ENCODE measurements at places on chromosomes 1 and 21.

DNA sequence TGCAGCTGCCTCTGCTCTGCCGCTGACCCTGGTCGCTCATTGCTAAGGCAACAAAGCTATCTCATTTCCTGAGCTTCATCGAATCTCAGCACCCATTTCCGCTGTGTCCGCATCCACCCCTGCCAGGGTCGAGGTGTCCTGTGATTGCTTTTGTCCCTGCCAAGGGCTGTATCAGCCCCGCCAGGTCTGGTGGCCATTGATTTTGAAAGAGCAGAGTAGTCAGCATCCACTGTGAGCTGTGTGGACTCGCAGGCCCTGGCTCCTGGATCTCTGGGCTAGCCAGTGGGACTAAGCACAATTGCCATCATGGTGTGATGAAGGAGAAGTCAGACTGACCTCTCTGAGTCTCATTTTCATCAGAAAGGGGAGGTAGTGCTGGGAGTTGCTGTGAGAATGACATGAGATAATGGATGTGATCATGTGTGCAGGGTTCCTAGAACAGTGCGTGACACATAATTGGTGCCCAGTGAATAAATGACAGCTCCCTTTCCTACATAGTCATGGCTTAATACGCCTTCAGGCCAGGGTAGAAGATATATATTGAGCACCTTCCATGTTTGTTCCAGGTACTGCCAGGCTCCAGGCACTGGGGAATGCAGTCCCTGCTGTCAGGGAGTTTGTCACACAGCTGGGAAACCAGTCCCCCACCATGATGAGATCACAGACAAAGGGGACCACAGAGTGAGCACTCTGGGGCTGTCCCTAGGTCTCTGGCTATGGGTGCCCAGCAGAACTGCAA, 32.1 kb downstream of the NAV1 start:
- no peak for DNase-seq

DNA sequence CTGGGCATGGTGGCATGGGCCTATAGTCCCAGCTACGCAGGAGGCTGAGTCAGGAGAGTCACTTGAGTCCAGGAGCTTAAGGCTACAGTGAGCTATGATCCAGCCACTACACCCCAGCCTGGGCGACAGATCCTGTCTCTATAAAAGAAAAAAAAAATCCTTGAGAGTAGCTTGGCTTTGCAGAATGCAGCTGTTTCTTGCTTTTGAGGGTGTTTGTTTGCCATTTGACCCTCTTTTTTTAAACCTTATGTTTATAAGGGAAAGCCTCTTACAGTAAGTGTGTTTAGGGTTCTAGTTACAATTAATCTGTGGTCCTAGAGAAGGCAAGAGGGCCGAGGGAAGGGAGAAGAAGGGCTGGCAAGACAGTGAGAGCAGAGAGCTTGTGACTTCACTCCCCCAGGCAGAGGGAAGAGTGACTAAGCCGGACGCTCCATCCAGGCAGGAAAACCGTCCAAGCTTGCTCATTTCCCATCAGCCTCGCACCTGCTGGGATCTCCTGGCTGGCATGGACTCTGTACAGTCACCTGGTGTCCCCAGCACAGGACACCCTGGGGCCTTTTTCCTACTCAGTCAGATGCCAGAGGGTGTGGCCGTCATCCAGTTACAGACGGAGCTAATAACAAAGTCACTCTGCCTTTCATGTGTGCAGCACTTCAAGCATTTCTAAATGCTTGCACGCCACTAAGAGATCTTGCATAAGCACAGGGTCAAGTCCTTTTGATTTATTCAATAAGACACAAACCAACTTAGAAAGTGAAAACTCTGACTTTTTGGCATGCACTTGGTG, 55.5 kb upstream of the PSEN2 start:
- DNase-seq, result no peak

DNA sequence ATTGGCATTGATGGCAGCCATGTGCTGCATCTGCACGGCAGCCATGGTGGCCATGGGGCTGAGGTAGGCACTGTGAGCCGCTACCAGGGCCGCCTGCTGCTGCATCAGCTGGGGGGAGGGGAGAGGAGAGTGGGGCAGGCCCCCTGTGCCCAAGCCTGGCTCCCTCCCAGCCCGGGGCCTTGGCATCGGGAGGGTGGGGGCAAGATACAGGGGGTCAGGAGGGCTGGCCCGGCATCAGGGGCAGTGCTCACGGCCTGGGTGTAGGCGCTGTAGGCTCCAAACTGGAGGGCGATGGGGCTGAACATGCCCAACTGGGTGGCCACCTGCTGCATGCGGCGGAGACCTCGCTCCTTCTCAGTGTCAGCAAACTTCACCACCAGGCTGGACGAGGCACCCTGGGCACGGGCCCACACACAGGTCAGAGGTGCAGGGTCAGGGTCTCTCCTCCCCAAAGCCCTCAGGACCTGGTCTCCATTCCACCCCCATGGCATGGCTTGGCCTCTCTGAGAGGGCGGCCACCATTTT, 9.0 kb downstream of the CELF3 start:
- DNase-seq, result no peak

DNA sequence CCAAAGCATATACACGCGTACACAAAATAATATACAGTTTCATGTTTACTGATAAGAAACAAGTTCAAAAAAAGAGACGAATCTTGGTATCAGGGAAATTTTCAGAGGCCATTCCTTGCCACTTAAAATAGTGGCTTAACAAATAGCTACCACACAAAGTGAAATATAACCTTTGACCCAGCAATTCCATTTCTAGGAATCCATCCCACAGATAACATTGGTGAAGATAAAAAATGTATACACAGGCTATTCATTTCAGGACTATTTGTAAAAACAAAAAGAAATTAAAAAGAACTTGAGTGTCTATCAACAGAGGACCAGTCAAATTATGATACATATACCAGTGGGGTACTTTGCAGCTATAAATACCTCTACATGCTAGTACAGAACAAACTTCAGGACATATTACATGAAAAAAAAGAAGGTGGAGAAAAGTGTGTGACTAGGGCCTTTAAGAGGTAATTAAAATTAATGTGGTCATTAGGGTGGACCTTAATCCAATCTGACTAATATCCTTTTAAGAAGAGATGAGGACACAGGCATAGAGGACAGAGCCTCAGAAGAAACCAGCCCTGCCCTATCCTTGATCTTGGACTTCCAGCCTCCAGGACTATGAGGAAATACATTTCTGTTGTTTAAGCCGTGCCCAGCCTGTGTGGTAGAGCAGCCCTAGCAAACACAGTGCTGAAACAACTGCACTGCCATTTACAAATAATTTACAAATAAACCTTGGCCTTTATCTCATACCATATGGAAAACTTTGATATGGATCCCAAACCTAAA, 7.8 kb downstream of the UBE2G2 start:
- DNase-seq, result no peak

GRCh38 chr1:200850554-200850953, 22.2 kb upstream of the GPR25 start:
- no peak for DNase-seq

DNA sequence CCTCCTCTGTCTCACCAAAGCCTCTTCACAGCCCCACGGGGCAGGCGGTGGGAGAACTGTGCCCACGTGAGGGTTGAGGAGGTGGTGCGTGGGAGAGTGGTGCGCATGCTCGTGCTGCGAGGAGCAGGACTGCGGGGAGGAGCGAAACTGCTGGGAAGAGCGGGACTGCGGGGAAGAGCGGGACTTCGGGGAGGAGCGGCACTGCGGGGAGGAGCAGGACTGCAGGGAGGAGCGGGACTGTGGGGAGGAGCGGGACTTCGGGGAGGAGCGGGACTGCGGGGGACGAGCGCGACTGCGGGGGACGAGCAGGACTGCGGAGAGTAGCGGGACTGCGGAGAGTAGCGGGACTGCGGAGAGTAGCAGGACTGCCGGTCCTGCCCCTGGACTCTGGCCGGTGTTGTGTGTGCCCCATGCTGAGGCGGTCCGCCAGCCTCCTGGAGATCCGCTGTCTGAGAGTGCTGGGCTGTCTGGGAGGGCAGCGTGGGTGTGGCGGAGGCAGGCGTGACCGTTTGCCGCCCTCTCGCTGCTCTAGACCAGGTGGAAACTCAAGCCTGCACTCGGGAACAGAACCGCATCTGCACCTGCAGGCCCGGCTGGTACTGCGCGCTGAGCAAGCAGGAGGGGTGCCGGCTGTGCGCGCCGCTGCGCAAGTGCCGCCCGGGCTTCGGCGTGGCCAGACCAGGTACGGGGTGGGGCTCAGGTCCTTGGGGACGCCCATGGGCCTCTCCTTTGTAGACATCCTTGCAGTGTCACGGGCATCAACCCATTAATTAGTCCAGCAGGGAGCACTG, 24.6 kb downstream of the TNFRSF1B start:
- no peak for DNase-seq

GRCh38 chr1:52002038-52002917, 11.8 kb upstream of the RAB3B start:
- DNase-seq, result no peak

- no peak for DNase-seq
Observed at GRCh38 chr1:24155011-24155782, 12.3 kb upstream of the IL22RA1 start.

DNA sequence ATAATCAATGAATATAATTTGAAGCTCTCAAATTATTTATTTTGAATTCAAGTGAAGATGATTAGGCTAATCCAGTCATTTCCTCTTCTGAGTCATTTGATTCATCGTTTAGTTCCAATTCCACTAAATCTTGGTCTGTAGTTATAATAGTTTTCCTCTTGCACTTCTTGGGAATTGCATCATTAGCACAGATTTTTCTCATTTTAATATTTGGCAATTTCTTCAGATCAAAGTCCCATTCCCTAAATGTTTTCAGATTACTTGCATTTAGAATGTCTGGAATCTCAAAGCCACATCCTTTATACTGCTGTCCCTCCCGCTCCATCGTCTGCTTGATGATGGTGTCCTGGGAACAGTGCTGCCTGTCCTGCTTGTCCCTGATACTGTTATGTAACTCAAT, 43.5 kb downstream of the MAST2 start:
- no peak for DNase-seq

- DNase-seq, result no peak
Observed at GRCh38 chr21:38472412-38473108, 25.7 kb downstream of the ERG start.

- no peak for DNase-seq
Observed at GRCh38 chr1:69055194-69055593, 512.5 kb upstream of the LRRC7 start.

DNA sequence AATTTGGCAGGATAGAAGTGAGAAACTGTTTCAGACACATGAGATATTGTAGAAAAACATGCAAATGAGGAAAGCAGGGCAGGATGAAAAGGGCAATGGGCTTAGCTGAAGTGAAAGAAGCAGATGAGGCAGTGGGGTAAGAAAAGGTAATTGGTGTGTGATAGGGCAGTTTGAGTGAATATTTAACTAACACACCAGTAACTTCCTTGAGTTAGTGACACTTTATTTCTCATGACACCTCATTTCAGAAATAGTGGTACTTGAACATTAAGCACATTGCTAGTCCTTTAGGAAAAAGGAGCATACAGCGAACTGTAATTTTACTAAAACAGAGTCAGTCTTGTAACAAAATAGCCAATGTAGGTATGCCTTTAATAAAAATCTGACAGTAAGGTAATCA, 415.0 kb downstream of the DPYD start:
- no peak for DNase-seq

DNA sequence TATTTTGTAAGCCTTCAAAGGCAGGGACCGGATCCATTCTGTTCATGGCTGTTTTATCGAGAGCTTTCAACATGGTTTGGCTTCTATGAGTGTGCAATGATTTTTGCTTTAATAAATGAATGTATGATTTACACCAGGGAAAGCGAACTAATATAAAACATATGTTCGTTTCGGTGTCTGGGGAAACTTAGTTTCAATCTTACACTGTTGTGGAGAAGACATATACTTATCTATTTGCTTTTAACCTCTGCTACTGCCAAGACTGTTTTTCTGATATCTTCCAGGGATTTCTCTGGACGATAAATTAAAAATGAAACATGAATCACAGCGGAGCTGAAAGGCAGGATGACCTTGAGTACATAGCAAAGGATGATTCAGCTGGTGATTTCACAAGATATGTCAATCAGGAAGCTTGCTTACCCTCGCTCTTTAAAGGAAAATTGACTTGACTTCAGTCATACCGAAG, 14.7 kb upstream of the CYYR1 start:
- no peak for DNase-seq

GRCh38 chr1:236421022-236421421, 26.9 kb downstream of the EDARADD start:
- no peak for DNase-seq

DNA sequence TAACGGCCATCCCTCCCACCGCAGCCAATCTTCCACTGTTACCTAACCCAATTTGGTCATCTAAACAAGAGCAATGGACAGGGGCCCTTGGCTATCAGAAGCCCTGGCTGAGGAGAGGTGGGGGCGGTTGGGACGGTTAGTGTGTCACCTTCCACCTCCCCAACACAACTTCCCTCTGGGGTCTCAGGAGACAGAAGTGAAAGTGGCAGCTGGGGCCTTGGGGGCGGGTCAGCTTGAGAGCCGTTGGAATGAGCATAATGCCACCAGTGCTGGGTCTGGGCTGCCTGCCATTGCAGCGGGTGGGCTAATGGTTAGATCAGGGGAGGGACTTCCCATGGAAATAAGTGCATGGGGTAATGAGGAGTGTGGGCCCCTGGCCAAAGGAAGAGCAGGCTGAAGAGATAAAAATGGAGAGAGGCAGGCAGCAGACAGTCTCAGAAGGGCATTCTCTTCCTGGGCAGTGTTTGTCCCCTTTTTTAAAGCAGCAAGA, 7.9 kb downstream of the MEF2D start:
- no peak for DNase-seq

- DNase-seq, result no peak
Observed at GRCh38 chr1:19057784-19058475, 101.5 kb upstream of the IFFO2 start.

- no peak for DNase-seq
Observed at GRCh38 chr21:15243406-15243805, 178.6 kb upstream of the NRIP1 start.

GRCh38 chr1:5507340-5507739, 484.9 kb downstream of the NPHP4 start:
- no peak for DNase-seq

- no peak for DNase-seq
Observed at GRCh38 chr21:46168238-46168637, 12.9 kb upstream of the FTCD start.

DNA sequence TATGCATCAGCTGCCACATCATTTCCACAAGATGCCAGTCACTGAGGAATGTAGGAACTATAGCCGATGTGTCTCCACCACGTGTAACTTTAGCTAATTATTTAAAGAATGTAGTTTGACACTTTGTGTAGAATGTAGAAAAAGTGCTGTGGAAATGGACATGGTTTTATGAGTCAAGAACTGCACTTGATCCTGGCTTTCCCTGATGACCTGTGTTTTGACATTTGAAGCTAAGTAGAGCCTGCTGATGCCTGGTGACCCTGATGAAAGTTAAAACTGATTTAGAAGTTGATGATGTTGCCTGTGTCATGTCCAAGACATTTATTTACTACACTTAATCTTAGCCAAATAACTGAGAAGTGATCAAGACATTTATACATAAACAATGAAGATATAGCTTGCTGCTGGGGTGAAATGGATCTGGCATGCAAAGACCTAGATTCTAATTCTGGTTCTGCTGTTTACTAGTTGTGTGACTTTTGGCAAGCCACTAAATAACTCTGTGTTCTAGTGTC, 4.4 kb upstream of the OSBPL9 start:
- no peak for DNase-seq

- DNase-seq, result no peak
Observed at GRCh38 chr1:27360159-27361043, 6.4 kb downstream of the MAP3K6 start.

GRCh38 chr1:156434989-156435544, 65.5 kb downstream of the MEF2D start:
- no peak for DNase-seq

Data from esophagus squamous epithelium (tissue), 5 donors.